ENCODE measurements at places on chromosomes 11 and 22. TPM values are rescaled to one million over a fixed set of nuclear protein-coding genes. Genes with fewer than 3 reads are reported as not detected.
A peak's percentile ranks its signal among the peaks of the same experiment; 100 is the strongest.

DNA sequence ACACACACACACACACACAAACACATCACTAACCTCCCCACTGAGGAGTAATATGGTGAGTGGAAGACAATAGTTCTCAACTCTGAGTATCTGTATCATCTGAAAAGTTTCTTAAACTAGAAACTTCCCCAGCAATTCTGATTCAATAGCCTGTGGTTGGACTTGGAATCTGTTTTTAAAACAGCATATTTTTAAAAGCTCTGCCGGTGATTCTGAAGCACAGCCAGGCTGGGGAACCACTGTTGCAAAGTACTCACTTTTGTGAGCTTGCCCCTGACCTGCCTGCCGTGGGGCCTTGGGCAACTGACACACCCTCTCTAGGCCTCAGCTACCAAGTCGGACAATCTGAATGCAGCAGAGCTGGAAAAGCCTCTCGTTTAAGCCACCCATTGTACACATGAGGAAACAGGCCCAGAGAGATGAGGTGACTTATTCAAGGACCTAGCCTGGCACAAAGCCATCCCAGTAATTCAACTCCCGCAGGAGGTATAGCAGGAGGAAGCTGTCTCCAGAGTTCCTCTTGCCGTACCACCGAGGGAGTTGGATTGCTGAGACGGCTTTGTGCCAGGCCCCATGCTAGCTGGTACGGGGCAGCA, 8.9 kb downstream of the SLC15A3 start:
- peak; percentile 74 for DNase-seq

- no peak for DNase-seq
These were observed 738.6 kb downstream of the BRD1 start for GRCh38 chr22:49088801-49089791.

DNA sequence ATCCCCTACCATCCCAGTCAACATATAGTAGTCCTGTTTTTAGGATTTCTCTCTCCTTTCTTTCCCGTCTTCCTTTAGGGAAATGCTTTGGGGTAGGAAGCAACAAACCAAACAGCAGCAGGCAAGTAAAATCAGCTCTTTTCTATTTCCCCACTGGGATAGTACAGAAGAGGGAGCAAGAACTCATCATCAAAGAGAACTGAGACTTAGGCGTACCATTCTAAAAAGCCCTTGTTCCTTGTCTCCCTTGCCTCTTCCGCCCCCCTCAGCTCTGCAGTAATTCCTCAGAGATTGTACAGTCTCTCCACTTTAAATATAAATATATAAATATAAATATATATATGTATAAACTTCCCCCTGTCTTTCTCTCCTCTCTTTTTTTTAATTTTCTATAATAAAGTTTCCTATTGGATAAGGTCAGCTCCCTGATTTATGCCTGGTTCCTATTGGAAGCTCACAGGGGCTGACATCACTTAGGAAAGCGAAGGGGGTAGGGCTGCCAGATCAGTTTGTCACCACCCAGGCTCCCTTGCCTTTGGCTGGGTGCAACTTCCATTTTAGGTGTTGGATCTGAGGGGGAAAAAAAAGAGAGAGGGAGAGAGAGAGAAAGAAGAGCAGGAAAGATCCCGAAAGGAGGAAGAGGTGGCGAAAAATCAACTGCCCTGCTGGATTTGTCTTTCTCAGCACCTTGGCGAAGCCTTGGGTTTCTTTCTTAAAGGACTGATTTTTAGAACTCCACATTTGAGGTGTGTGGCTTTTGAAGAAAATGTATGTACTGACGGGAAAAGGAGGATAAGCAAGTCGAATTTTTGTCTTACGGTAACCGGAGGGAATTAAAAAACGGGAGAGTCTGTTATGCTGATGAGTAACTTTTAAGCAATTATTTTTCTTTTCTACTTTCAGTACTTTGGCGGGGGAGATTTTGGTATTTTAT, at the start of gene CTNND1:
Gene CTNND1 (plus strand): TSS at position 502 of the 934 bp plus-strand sequence. CDS start 29,677 bp downstream, outside the sequence.
- DNase-seq = peak; percentile 96

- DNase-seq = no peak
These were observed 14.1 kb upstream of the CKAP5 start for GRCh38 chr11:46860218-46860617.

GRCh38 chr11:60625262-60625661, 74.2 kb upstream of the MS4A8 start:
- peak; percentile 59 for DNase-seq

DNA sequence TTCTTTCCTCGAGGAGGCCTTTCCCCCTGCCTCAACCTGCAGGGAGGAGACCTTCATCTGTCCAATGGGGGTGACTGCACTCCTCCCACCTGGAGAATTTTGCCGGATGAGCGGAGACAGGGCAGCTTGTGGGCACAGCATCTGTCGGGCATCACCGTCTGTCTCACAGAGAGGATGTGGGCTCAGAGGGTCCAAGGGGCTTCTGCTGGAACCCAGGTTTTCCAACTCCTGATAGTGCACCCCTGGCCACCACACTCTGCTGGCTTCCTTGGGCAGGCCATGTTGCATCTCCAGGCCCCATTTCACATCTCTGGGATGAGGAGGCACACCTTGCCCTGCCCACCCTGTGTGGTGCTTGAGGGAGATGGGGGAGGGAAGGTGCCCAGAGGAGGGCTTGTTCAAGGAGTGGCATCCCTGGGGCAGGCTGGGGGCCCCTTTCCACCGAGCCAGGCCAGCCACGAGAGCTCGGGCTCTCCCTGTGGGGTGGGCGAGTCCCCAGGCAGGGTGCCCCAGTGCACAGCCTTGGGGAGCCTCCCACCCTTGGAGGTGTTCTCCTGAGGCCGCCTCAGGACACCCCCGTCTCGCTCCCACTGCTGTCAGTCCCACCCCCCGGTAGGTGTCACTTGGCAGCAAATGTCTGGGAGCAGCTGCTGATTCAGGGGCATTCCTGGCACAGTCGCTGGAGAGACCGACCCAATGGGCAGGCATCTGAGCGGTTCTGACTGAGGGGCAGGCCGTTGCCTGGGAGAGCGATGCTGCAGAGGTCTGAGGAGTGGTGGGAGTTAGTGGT, 84.2 kb downstream of the MORC2 start:
- DNase-seq = no peak

DNA sequence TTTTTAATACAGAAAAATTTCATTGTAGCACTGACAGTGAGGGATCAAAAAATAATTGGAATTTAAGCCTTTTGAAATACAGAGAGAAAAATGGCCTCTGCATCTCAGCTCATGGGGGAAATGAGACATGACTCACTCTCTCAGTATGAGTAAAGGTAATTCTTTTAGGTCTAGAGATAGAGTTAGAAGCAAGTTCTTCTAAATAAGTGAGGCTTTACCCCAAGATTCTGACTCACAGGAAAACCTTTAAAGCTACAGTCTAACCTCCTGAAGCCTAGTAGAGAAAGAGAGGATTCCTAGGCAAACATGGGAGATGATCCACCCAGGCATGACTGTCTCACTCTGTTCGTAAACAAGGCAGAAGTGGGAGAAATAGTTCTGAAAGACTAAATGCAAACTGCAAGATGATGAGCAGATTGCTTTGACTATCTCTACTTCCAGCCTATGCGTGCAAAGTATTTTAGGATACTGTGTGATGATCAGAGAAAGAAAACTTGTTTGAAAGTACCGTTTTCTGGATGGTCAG, 1003.3 kb upstream of the CCDC90B start:
- no peak for DNase-seq

DNA sequence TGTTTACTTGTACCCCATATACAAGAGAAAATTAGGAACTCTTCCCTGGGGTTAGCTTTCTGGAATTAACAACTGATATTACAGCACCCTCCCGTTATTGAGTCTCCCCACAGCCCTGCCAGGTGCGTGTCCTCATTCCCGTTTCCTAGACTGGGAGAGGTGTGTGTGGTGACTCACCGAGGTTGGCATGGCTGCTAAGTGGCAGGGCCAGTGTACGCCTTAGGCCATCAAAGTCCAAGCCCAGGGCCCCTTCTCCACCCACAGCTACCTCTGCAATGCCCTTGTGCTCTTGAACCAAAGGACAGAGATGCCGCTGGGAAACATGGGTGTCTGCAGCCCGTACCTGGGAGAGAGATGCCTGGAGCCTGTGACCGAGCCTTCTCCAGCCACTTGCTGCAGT, 12.3 kb downstream of the IFT27 start:
- no peak for DNase-seq

- no peak for DNase-seq
These were observed 36.1 kb downstream of the NEU3 start for GRCh38 chr11:75024764-75025211.

The ARHGAP20 gene
- total RNA-seq = 0.52 TPM

The OR51B4 gene
- 0.52 TPM for total RNA-seq

The C11orf86 gene
- not detected for total RNA-seq

The TMPRSS13 gene
- total RNA-seq = 1.6 TPM

The MIOX gene
- not detected for total RNA-seq

The MYO7A gene
- 10.4 TPM for total RNA-seq

The CYP2D6 gene
- total RNA-seq = 2.0 TPM

Data from body of pancreas (tissue), 4 donors.